ENCODE measurements at places on chromosomes 1 and 21.

GRCh38 chr1:17873007-17873675 is 118.0 kb downstream of the ACTL8 start:
- DNase-seq = no peak

GRCh38 chr1:116938216-116938615 is 28.5 kb downstream of the PTGFRN start:
- DNase-seq = no peak

DNA sequence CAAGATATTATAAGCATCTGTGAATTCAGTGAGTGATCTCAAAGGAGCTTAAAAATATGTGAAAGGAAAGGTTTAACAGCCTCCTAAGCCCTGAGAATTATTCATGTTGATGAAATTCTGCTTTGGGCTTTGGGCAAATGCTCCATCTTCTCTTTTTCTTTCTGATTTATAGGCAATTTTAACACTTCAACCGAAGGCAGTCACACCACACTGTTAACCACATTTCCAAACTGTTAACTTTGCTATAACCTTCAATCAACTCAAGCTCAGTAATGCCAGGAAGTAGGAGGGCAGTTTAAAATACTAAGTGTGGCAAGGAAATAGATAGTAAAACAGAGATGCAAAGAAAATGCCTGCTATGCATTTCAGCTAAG is 54.4 kb upstream of the NEK7 start:
- DNase-seq = no peak

DNA sequence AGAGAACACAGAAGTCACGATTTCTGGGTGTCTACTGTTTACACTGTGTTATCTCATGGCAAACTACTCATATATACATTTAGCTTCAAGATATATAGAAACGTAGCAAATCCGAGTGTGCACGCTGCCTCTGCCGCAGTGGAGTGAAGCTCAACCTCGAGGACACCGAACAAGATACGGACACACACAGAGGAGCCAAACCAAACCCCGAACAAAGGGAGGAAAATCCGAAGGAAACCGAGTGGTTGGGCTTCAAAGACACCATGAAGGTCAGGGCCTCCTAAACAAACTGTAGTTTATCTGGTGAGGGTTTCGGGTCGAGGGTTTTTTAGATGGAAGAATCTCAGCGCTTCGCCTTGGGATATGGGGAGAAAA is 34.5 kb downstream of the SLC45A1 start:
- DNase-seq = no peak

GRCh38 chr21:45482899-45483821 is 59.1 kb downstream of the SLC19A1 start:
- DNase-seq = no peak

GRCh38 chr1:243542739-243543415 is 287.0 kb downstream of the SDCCAG8 start:
- no peak for DNase-seq

GRCh38 chr1:14784790-14785773 is 186.6 kb downstream of the KAZN start:
- DNase-seq = no peak

DNA sequence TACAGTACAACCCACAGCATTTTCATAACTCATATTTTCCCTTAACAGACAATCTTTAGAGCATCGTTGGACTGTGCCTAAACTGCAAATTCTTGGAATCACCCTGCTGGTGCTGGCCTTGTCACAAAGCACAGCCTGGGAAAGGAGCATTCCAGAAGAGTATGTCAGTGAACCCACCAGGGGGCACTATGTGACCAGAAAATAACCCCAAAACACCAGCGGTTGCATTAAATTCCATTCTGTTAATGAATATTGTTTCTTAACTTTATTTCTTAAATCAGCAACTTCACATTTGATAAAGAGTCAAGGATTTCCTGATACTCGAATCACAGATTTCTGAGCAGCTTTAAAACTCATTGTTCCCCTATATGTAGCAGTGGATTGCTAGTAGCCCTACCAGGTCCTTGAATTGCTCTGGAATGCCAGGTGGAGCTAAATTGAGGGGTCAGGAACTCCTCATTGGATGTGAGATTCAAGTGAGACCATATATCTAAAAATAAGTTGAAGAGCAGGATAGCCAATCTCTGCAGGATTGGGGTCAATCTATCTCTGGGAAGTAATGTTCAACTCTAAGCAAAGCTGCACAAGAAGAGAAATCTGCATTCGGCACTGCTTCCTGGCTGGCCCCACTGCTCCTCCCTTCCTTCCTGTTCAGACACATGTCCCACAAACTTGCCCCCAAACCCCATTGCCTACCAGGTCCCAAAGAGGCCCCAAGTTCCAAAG is 12.7 kb upstream of the RAB4A start:
- peak; percentile 60 for DNase-seq

Measured in thyroid gland (tissue), 4 donors.